ENCODE measurements at places on chromosomes 7 and 10. TPM values are rescaled to one million over a fixed set of nuclear protein-coding genes. Genes with fewer than 3 reads are reported as not detected.

Gene CALCR
- not detected for total RNA-seq

Gene TRIM73
- total RNA-seq = 0.39 TPM

Gene PDE6C
- not detected for total RNA-seq

Gene EGR2
- 18.3 TPM for total RNA-seq

Gene NPY
- total RNA-seq = 34.4 TPM

Gene STARD3NL
- total RNA-seq = 36.1 TPM

Gene FLNC
- 7.8 TPM for total RNA-seq
